ENCODE measurements at places on chromosomes 6 and 20.

DNA sequence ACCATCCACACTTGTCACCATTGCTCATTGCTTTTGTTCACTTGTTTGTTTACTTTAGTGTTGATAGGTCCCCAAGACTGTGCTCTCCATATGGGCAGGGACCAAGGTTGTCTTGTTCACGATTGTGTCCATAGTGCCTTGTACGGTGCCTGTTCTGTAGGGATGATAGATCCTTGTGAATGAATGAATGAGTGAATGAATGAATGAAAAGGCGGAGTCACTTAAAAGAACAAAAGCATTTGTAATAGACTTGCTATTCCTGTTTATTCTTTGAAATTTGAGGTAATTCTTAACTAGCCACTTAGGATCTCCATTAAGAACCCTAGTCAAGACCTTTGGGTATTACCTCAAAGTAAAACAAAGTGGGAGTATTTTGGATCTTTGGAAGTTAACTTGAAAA, 47.0 kb downstream of the UTRN start:
- no peak for ATAC-seq

DNA sequence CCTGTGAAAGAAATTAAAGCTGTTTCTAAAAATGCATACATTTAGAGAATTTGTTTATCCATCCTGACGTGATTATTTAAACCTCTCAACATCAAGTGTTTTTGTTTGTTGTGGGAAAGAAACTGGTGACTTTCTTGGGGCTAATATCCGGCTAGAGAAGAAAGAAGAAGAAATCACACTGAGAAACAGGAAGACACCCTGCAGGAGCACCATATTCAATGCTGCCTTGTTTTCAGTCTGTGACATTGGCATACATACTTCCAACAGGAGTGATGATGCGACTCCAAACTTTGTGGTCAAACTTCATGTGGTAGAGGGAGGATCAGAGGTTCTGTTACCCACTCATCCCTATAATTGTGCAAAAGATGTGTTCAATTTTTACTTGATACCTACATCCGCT, 997.6 kb upstream of the CITED2 start:
- no peak for ATAC-seq

GRCh38 chr6:5217356-5217755, 43.4 kb downstream of the LYRM4 start:
- no peak for ATAC-seq

GRCh38 chr6:39061182-39061581, 12.6 kb downstream of the GLP1R start:
- ATAC-seq, result no peak

DNA sequence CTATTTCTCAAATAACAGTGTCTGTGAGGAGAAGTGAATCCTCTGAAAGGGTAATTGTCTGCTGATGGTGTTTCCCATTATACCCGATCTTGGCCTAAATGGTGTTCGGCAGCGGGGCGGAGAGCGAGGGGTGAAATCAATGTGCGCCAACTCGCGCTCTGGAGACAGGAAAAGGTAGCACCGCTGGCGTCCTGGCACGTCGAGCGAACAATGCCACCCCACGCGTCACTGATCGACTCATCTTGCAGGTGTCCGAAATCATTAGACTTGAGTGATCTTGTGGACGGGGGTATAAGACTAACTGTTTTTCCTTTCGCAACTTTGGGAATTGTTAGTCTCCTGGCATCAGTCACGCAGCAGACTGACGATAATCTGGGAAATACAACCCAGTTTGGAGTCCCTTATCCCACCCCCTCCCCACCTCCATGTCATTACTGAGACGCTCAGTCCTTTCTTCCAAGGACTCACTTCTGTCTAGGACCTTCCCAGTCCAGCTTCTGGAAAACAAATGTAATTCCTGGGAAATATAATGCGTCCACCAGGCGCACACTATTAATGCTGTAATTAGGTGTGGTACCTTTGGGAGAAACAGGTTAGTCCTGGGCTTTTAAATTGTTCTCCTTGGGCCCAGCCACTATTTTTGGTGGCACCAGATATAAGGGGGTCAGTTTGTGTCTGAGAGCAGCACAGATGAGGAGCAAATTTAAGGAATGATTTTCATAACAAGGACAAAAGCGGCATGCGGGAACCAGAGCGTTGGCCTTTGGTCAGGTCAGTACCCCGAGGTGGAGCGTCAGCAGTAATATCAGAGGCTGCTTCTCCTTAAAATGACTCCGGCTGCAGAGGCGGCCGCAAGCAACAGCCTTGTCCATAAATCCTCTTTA, 2.3 kb downstream of the LINC00237 start:
- ATAC-seq, result no peak

DNA sequence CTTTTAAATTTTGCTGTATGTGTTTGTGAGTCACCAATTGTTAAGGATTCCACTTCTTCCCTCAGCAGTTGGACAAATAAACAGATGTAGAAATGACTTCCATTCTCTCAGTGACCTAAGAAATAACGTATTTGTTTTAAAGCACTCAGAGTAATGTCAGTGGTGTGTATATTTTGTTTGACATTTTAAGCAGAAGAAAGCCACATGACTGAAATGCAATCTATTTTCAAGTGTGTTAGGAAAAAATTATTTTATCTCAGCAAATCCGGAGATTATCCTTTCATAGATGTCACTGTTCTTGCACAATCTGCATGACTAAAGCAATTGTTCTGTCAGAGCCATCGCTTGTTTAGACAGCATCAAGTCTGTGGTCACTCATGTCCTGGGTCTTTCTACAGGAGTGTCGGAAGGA, 77.1 kb downstream of the JAG1 start:
- no peak for ATAC-seq

DNA sequence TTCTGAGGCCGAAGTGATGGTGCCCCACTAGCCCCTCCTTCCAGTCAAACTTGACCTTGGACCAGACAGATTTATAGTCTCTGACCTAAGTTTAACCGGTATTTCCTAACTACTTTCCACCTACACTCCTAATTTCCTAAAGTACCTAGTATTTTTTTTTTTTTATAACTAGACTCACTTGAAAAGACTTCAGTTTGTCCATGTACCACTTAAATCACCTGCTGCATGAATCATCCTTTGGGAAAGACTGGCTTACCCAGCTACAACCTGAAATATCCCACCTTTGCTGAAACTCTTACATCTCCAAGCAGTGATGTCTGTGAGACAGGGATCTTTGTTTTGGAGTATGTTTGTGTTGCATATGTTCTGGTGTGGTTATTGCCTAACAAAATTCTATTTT, 71.1 kb downstream of the ZDHHC14 start:
- no peak for ATAC-seq

GRCh38 chr6:113466526-113466925, 390.6 kb upstream of the MARCKS start:
- ATAC-seq, result no peak

DNA sequence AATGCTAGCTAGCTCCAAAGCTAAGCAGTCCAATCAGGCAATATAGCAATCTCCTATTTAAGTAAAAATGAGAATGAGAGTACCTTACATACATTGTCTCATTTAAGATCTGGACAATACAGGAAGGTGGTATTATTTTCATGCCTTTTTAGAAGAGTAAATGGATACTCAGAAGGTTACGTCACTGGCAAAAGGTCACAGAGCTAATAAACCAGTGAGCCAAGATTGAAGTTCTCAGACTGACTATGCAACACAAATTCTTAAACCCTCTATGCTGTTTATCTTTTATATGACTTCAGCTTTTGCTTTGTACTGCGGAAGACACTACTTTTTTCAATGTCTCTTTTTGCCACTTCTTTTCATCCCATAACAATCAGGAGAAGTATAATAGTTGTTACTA, 135.2 kb upstream of the PRL start:
- no peak for ATAC-seq

DNA sequence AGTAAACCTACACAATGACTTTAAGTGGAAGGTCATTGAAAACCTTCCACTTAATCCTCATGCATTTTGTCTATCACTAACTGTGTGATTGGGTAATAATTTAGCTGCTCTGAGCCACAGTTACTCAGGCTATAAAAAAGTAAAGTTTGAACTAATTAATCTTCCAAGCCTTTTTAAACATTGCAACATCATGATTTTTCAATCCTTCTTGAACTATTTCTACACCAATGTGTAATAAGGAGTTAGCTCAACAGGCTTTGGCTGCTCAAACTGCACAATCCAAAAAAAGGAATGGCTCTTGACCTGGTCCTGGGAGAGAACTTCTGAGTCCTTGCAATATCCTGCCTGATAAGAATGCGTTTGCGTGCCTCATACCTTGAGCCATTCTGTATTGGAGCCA, 34.8 kb upstream of the FILIP1 start:
- ATAC-seq, result no peak

GRCh38 chr6:158868890-158869825, 50.0 kb upstream of the EZR start:
- ATAC-seq, result peak; percentile 90

GRCh38 chr20:32920530-32921298, 62.0 kb downstream of the EFCAB8 start:
- ATAC-seq, result no peak

- ATAC-seq, result no peak
Observed at GRCh38 chr6:10409731-10410206, 5.1 kb downstream of the TFAP2A start.

DNA sequence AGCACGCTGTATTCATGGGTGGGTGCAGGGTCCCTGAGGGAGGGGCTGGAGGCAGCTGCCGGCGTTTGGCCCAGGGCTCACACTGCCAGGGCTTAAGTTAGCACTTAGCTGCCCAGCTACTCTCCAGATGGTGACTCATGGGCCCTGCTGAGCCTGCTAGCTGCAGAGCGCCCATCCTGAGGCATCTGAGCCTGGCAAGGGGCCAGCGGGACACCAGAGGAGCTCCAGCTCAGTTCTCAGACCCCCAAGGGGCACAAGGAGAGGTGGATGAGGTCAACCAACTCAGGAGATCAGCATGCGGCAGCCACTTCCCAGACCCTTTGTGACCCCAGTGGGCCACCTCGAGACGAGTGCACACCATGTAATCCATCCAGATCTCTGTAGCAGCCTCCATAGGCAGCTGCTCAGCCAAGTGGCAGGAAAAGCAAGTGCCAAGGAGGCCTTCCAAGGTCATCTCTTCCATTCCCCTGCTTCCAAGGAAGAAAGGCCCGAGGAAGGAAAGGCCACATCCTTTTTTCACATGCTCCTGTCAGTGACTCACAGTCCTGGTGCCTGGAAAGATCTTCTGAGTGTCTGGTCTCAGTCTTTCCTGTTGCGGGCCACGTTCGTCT, 35.3 kb downstream of the FOXP4 start:
- ATAC-seq, result no peak

- ATAC-seq, result no peak
Observed at GRCh38 chr20:46590443-46590842, 40.0 kb upstream of the OCSTAMP start.

DNA sequence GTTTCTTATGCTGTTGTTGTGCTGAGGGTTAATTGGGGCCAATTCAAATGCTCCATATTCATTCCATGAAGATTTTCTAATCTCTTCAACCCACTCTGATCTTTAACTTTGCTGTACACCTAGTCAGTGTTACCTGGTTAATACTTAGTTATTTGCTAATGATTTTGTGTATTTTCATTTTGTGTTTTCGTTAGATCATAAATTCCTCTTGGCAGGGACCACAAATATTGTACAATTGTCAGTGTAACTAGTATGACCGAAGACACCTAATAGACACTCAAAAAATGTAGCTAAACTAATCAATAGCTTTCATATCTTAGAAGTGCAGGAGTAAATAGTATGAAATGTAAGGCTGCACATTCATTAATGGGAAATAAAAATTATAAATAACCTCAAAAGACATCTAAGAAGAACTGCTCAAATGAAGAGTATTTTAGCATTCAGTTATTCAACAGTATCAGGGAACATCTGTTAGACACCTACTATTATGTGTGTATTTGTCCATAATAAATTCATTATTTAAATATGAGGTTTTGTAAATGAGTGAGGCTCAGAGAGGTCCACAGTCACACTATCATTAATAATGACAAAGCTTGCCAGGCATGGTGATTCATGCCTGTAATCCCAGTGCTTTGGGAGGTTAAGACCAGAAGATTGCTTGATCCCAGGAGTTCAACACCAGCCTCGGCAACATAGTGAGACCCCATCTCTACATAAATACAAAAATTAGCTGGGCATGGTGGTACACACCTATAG, 13.4 kb upstream of the HSF2 start:
- ATAC-seq, result no peak

DNA sequence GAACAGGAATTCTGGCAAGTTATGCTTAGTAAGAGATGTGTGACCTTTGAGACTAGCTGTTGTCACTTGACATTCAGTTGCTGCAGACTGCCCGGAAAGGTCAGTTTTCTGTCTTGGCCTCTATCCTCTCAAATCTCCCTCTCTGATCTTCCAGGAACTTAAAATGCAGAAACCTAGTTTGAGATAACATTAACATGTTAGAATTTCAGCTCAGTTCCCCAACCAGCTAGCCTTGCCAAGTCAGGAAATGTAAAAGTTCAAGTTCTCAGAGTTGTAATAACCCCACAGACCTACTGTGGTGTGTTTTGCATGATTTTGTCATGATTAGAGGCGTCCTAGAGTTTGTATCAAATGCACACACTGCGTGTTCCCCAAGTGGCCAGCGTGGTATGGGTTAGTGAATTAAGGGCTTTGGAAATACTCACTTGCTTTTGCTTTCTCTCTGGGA, 46.6 kb downstream of the DUSP22 start:
- ATAC-seq, result peak; percentile 31

GRCh38 chr20:57907131-57908000, 197.6 kb upstream of the PMEPA1 start:
- ATAC-seq, result no peak

DNA sequence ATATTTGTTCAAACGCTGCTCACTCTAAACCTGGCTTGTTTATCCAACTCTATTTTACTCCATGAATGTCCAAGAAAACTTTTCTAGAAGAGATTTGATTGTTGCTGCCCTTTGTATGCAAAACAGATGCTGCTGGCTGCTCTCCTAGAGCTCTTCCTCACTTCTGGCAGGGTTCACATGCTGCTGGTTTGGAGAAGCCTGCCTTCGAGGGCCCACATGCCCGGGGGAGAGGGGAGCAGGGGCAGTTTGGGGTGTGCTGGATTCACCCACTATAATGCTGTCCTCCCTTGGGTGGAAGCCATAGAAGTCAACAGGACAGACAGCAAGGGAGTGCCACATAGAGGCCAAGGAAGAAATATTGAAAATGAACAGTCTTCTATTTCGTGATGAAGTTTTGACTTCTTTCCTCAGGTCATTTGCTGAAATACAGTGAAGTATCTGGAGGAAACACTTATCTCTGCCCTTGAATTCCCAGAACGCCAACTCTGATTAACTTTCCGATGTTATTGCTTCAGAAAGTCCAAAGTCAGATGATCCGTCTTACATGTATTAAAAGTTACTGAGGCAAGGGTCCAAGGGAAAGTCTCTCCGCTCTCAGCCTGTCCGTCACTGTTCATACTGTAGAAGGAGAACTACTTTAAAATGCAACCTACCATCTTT, 32.4 kb downstream of the LY86 start:
- ATAC-seq, result no peak

DNA sequence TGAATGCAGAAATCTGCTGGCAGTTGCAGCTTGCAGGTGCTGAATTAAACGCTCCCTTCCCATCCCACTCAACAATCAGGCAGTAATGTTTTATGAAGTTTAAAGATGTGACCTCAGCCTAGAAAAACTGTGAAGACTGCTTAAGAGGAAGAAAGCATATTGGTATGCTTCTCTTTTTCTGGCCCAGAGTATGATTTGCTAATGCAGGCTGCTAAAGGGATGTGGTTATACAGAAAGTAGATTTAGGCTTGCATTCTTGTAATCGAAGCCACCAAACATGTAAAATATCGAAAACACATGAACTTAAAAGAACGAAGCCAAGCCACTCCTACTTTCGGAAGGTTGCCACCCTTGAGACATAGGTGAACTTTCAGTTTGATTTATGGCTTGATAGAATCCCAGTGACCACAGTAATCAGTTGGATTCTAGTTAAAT, 40.7 kb downstream of the MAP3K5 start:
- ATAC-seq, result peak; percentile 98

GRCh38 chr6:117521791-117522502, 39.5 kb downstream of the DCBLD1 start:
- no peak for ATAC-seq

All from stimulated activated memory B cell treated with anti-CD40 and anti-IgM and Interleukin-4, amounts not matched to agents 10 μg/mL and 1 μg/mL and 100 μg/mL, for 72 hours (primary cell).